ENCODE measurements at places on chromosomes 5 and 9.

GRCh38 chr9:93676310-93677047 lies 100.1 kb downstream of the PHF2 start:
- no peak overlapping the region for H3K4me3 ChIP-seq
- no peak overlapping the region for H3K27ac ChIP-seq
- H3K36me3 ChIP-seq, result no peaks in the 10 kb centered on the region
- no peak for DNase-seq
- no peaks in the 10 kb centered on the region for H3K27me3 ChIP-seq

GRCh38 chr9:113872485-113873143 lies 3.5 kb upstream of the ZNF618 start:
- H3K4me1 ChIP-seq, result peaks cover 13% of the 10 kb centered on the region
- peaks cover 26% of the 10 kb centered on the region for H3K27me3 ChIP-seq
- peaks cover 5% of the 10 kb centered on the region for H3K36me3 ChIP-seq

DNA sequence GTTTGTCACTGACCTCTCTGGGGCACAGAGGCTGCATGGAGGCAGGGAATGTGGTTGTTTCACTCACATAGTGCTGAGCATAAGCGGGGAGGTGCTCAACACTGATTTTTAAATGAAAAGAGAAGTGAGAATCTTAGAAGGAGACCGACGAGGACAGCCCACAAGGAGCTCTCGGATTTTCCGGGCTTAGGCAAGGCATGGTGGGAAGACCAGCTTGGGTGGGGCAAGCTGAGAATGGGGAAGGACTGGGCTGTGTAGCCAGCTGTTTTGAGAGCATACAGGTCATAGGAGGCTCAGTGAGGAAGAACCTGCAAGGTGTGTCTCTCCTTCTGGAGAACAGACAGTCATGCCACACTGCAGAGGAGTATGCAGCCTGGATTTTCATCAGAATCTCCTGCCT lies 86.0 kb upstream of the TNFSF8 start:
- peaks cover 10% of the 10 kb centered on the region for H3K27me3 ChIP-seq
- peaks cover 28% of the 10 kb centered on the region for H3K4me1 ChIP-seq
- H3K27ac ChIP-seq, result no peak overlapping the region

DNA sequence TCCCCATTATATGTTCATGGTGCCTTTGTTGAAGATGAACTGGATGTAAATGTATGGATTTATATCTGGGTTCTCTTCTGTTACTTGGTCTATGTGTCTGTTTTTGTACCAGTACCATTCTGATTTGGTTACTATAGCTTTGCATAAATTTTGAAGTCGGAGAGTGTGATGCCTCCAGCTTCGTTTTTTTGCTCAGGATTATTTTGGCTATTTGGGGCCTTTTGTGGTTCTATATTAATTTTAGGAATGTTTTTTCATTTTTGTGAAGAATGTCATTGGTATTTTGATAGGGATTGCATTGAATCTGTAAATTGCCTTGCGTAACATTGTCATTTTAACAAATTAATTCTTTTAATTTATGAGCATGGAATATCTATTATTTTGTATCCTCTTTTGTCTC lies 36.6 kb upstream of the ZNF366 start:
- H3K27ac ChIP-seq, result no peak overlapping the region
- H3K4me1 ChIP-seq, result peaks cover 8% of the 10 kb centered on the region
- H3K36me3 ChIP-seq, result peaks cover 20% of the 10 kb centered on the region
- no peak for DNase-seq

DNA sequence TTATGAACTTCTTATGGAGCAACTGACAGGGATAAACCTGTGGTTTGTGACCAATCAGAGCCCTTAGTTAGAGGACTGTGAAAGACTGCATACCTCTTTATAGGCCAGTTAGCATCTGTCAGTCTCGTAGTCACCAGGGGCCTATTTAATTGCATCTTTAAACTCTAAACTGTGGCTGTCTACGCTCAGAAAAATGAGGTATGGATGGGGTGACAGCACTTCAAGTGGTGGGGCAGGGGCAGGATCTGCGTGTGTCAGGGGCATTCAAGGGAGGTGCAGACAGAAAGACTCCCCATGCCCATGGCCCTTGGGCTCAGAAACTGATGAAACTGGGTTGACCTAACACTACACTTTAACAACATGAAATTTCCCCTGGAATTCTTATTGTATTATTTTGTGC lies 132.6 kb upstream of the TBCA start:
- DNase-seq, result no peak
- peaks cover 17% of the 10 kb centered on the region for H3K27me3 ChIP-seq
- no peak overlapping the region for H3K4me3 ChIP-seq
- peaks cover 7% of the 10 kb centered on the region for H3K4me1 ChIP-seq
- H3K27ac ChIP-seq, result no peak overlapping the region
